ENCODE measurements at places on chromosomes 11 and 22.

DNA sequence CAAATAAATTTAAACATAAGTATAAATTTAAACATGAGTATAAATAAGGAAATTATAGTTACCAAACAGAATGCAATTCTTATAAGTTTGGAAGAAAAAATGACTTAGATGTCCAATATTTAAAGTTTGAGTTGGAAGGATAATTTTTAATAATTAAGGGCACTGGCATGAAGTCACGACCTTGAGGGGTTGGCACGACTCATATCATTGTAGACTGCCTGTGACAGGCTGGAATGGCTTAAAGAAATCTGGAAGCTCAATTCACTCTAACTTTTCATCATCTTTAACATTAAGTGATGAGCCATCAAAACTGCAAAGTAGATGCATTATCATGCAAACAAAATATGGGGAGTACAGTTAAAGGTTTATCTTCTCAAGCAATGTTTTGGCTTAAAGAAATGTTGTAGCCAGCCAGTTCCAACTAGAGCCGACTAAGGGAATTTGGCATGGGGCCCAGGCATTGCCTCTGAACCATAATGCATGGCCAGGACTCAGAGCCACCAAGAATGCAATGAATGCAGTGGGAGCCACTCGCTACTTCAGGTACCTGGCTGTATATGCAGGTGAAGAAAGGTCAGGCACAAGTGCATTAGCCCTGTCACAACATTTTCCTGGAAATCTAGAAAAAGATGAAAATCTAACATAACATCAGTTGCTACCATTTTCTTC lies 33.4 kb downstream of the PGR start:
- DNase-seq = no peak

GRCh38 chr11:93512073-93512475 lies 31.1 kb downstream of the SMCO4 start:
- no peak for DNase-seq

GRCh38 chr11:30312243-30312642 lies 10.7 kb upstream of the ARL14EP start:
- no peak for DNase-seq

GRCh38 chr11:2095542-2095941 lies 43.6 kb downstream of the IGF2 start:
- no peak for DNase-seq

GRCh38 chr11:827146-827896 lies 398 bp upstream of the CRACR2B start:
- DNase-seq = no peak

- no peak for DNase-seq
Measured at GRCh38 chr11:3894128-3894731, 38.8 kb downstream of the STIM1 start.

GRCh38 chr11:45146072-45147016 lies at the start of gene PRDM11:
Gene PRDM11 (plus strand): TSS chr11:45146639. CDS start chr11:45181767, 35,128 bp downstream.
- peak; percentile 71 for DNase-seq

- no peak for DNase-seq
Measured at GRCh38 chr22:28246397-28246796, 327.3 kb upstream of the PITPNB start.

DNA sequence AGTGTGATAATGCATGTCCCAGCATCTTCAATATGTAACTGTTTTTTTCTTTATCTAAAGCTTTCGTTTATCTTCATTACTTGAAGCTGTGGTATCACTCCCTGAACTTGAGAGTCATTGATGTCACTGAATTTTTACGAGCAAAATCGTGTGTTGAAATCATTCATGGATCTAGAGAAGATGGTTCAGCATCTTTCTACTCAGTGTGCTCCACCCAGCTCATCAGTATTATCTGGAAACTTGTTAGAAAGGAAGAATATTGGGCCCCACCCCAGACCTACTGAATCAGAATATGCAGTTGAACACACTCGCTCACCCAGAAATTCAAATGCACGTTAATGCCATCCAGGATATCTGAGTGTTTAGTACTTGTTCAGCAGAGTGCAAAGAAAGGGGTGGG lies 8.3 kb downstream of the CDON start:
- DNase-seq = no peak

GRCh38 chr11:104254347-104254746 lies 90.4 kb upstream of the PDGFD start:
- no peak for DNase-seq

GRCh38 chr11:132734217-132734616 lies 798.1 kb downstream of the OPCML start:
- DNase-seq = no peak

GRCh38 chr22:37044634-37045625 lies 6.6 kb upstream of the KCTD17 start:
- no peak for DNase-seq

GRCh38 chr22:39994566-39995392 lies at the start of gene FAM83F:
Gene FAM83F (plus strand): TSS chr22:39994954. CDS start chr22:39995043, 89 bp downstream.
- peak; percentile 9 for DNase-seq

DNA sequence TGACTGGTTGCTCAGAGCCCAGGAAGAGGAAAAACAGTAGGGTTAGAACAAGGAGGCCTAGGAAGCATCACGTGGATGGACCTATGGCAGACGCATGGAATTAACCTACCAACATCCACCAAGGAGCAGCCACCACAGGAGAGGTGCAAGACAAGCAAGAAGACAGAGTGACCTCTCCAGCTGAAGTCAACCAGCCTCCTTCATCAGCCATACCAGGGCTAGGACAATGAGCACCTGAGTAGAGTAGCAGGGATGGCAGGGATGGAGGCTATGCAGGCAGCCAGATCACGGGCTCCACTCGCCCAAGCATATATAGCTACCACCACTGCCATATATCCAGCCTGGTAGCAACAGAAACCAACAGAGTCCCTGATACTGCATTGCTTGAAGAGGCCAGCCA lies 202.1 kb upstream of the B3GAT1 start:
- DNase-seq = no peak

DNA sequence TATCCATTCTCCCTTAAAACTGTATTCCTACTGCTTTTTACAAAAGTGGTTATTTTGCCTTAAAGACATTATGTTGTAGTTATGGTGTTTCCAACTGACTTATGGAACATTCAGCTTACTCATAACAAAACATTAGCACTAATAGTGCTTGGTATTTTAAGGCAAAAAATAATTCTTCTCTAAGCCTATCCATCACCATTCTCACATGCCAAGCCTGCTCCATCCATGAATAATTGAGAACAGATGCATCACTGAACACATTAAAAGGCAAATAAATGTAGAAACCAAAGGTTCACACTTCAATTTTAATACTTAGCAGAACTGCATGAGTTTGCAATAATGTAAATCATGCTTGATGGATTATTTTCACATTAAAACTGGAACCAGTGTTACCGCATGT lies 42.3 kb upstream of the DDI1 start:
- DNase-seq = no peak

DNA sequence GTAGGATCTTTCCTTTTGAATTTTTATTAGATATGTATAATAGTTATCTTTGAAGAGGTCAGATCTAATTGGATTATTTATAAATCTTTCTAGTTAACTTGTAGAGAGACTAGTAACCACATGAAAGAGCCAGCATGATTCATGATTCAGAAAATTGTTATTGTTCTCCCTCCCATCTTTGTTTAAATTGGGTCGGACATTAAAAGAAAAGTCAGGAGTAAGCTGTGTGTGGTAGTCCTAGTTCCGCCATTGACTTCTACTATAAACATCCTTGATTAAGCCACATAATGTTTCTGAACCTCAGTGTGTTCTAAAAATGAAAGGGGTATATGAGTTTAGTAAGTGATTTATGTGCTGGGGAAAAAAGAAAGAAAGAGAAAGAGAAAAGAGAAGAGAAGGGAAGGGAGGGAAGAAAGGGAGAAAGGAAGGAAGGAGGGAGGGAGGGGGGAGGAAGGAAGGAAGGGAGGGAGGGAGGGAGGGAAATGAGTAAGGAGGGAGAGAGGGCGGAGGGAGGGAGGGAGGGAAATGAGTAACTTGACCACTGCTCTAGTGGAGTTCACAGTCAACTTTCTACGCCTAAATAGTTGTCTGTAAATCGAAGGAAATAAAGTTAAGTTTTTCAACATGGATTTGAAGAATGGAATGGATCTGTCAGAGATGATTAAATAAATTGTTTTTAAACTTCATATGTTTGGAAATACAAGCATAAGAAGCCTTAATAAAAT lies 32.9 kb downstream of the SIK2 start:
- no peak for DNase-seq

DNA sequence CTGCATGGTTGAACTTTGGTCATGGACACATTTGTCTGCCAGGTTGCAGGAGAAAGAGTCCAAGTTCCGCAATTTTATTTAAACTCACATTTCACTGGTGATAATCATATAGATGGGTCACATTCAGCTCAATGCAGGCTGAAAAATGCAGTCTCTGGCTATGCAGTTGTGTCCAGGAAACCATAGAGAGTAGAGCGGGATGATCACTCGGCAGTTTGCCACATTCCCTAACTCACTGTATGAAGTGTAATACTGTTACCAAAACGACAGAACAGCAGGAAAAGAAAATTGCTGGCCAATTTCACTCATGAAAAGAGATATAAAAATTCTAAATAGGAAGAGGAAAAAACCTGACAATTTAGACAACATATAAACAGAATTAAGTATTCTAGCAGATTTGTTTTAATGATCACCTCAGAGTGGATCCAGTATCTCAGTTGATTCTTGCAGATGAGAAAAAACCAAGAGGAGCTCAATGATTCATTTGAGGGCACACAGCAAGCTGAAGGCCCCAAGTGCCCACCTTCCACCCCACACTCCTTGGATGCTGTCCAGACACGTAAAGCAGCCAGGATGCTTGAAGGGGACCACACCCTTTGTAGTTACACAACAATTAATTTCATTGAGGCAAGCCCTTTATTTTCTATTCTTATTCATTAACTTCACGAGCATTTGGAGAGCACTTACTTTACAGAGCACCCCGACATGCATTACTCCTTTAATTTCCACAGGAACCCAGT lies 422.3 kb downstream of the SOX6 start:
- no peak for DNase-seq

DNA sequence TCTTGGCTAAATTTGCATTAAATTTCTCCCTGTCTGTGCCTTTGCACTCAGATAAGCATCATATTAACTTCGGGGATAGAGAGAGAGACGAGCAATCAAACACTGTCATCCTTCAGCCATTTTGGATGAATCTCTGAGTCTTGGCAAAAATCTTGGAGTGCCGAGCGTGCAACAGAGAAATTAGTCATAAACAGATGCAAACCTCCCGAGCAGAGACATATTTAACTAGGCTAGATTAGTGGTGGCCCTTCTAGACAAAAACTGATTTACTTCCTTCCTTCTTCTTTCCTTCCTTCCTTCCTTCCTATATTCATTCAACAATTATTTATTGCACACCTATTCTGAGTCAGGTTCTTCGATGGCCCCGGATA lies 114.4 kb upstream of the BLID start:
- DNase-seq = no peak

GRCh38 chr11:36148701-36149100 lies 140.5 kb downstream of the COMMD9 start:
- no peak for DNase-seq

- DNase-seq = peak; percentile 16
Measured at GRCh38 chr22:37300551-37301017, 18.3 kb downstream of the CYTH4 start.

DNA sequence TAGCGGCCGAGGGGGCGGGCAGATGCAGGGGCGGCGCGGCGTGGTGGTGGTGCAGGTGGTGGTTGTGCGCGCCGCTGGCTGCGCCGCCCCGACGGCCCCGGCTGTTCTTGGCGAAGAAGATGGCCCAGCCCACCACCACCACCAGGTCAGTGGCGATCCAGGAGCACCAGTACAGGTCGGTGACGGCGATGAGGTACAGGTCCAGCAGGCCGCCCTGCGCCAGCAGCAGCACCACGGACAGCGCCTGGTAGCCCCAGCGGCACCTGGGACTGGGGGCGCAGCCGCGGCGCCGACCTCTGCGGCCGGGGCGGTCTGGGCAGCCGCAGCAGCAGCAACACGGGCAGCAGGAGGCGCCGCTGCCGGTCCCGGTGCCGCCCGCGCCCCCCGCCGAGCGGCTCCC lies 879 bp downstream of the TMEM121B start:
- DNase-seq = peak; percentile 47

DNA sequence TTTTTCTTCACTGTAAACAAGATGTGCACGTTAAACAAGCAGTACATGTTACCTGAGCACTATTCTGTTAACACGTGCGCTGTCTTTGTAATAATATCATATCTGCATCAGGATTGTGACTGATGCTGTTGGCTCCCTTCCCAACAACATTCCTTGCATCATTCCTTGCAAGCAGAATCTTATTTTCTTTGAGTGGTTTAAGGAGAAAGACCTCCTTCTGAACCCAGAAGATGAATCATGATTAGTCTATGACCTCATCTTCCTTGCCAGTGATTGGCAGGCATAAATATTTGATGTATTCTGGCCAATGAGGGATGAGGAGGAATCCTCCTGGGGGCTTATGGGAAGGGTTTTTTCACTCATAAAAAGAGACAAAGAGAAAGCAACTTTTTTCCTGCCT lies 46.2 kb downstream of the C11orf71 start:
- no peak for DNase-seq

DNA sequence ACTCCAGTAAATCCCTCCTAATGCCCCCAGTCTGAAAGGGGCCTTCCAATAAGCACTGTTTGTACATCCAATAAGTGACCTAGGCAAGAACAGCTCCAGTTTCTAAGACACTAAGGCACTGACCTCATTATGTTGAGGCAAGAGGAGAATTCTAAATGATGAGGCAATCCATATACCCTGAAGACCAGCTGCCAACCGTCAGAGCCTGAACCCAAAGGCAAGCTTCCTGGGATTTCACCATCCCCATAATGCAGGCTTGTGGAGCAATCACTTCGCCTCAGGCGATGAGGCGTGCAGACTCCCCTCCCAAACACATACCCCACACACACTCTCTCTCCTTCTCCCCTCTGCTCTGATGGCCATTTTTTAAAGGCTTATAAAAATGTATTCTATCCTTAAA lies 49.5 kb downstream of the LGR4 start:
- no peak for DNase-seq

DNA sequence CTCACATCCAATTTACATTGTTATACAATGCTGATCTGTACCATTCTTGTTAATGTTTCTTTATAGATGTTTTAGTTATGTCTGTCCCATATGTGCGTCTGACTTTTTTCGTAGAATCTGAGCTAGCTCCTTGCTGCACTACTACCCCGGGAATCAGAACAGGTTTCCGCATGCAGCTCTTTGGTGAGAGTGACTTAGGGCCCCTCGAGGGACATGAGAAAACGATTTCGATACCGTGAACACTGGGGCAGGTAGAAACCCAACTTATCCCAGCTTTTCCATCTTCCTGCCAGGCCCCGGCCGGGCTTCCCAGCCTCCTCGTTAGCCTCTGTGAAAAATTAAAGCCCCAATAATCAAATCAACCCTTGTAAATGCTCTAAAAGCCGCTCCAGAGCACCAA lies 23.4 kb upstream of the PKNOX2 start:
- DNase-seq = no peak
